Fibroblast of skin of right quadriceps (primary cell): ENCODE measurements at places on chromosomes 3 and 15.

- peak; percentile 49 for DNase-seq
These were observed 16.9 kb upstream of the TSC22D2 start for GRCh38 chr3:150391161-150391560.

- DNase-seq = no peak
These were observed 7.7 kb downstream of the ITIH1 start for GRCh38 chr3:52784931-52785590.

DNA sequence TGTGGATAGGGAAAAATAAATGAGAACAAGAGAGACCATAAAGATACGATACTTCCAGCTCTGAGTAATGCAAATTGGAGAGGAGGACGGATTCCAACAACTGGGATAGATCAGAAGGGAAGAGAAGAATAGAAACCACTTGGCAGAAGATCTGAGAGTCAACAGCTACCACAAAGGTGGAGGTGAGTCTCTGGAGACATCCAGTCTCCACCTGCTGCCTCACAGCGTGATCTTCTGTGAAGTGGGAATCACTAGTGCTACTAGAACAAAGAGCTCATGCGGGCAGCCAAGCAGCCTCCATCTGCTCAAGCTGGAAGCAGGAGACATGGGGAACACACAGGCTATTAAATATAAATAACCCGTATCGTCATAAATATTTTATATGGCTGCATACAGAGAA lies 558.5 kb upstream of the CFAP20DC start:
- no peak for DNase-seq

- DNase-seq = no peak
These were observed 27.8 kb downstream of the LIPC start for GRCh38 chr15:58459560-58459959.

GRCh38 chr15:48298914-48299313 lies 32.3 kb upstream of the DUT start:
- no peak for DNase-seq
